ENCODE measurements at places on chromosomes 6 and 20. TPM values are rescaled to one million over a fixed set of nuclear protein-coding genes. Genes with fewer than 3 reads are reported as not detected.

The NHLRC1 gene
- 2.1 TPM for total RNA-seq

The CD109 gene
- total RNA-seq = 46.1 TPM

GRCh38 chr6:111263837-111264236, 176.5 kb downstream of the SLC16A10 start:
- peaks cover 18% of the 10 kb centered on the region for H3K4me1 ChIP-seq
- H3K36me3 ChIP-seq = peaks cover 16% of the 10 kb centered on the region
- DNase-seq = no peak
- H3K27me3 ChIP-seq = no peaks in the 10 kb centered on the region
- no peak overlapping the region for H3K27ac ChIP-seq

GRCh38 chr20:61217848-61218247, 34.2 kb upstream of the CDH4 start:
- no peaks in the 10 kb centered on the region for H3K36me3 ChIP-seq
- H3K27ac ChIP-seq = no peak overlapping the region
- no peaks in the 10 kb centered on the region for H3K4me1 ChIP-seq
- DNase-seq = no peak
- H3K4me3 ChIP-seq = no peak overlapping the region

DNA sequence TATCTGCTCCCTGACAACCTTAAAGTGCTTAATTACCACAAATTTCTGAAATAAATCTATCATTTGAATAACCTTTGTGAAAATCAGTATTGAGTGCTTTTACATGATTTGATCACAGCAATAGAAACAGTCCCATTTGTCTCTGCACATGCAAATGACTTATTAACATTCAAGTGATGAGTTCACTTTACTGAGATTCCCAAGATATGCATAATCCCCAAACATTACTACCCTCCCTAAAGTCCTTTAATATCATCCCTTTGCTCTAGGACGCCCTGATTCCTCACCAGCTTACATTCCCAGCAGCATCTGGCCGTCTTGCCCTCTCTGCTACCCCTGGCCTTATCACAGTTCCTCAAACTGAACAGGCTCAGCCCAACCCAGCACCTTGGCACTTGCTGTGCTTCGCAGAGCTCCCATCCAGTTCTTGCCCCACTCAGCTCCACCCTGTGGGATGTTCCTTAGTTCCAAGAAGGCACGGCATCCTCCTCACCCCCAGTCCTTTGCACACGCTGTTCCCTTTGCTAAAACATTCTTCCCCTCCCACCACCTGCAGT, 347.5 kb downstream of the PREX1 start:
- no peak overlapping the region for H3K27ac ChIP-seq
- no peak overlapping the region for H3K4me3 ChIP-seq

GRCh38 chr6:57138026-57138425, 34.1 kb upstream of the BAG2 start:
- H3K36me3 ChIP-seq = no peaks in the 10 kb centered on the region
- no peaks in the 10 kb centered on the region for H3K4me1 ChIP-seq
- no peak overlapping the region for H3K27ac ChIP-seq
- no peaks in the 10 kb centered on the region for H3K27me3 ChIP-seq
- H3K4me3 ChIP-seq = no peak overlapping the region

Measured in Panc1 (cell line).